Tibial nerve (tissue), 4 donors: ENCODE measurements at places on chromosomes 16 and 17. TPM values are rescaled to one million over a fixed set of nuclear protein-coding genes. Genes with fewer than 3 reads are reported as not detected.

DNA sequence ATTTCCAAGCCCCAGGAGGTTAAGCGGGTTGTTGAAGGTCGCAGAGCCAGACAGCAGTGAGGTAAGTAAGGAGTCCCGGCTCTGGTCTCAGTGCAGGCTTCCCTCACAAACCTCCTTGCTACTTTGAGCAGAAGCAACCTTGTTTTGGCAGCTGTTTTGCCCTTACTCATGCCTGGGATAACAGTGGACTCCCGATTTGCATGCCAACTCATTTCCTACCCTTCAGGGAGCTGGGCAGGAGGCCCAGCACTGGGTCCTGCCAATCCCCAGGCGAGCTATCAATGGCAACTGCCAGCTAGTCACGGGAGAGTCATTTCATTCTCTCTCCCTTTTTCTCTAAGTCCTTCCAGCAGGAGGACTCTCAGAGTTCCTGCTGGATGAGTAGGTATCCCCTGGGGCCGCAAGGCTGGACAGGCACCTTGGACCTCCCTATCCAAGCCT lies 72.0 kb upstream of the KSR1 start:
- no peak for DNase-seq

DNA sequence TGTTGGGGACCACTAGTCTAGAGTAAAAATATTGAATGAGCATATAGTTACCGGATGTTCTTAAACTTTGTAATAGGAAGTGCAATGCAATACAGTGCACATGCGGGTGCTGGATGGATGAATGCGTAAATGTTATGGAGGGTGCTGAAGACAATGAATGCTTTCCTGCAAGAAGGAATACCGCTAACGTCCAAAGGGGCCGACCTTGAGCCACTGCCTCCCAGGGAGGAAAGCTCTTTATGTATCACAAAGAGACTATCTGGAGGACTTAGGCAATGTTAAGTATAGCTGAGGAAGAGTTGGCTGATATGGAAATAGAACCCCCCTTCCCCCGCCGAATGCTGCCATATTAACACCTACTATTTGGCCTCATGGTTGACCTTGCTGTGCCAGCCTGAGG lies 27.5 kb upstream of the SHCBP1 start:
- no peak for DNase-seq

DNA sequence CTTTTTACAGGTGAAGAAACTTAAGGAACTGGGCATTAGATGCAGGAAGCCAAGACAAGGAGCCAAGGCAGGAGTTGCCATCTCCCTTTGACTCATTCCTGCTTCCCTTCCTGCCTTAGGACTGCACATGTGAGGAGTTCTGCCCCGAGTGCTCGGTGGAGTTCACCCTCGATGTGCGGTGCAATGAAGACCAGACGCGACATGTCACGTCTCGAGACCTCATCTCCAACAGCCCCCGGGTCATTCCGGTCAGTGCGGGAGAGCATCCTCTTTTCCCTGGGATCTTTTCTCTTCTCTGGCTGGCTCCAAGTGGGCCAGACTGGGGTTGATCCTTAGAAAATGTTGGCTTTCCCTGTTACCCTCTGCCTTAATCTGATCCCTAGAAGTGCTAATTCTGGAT lies 6.6 kb downstream of the POLR2C start:
- no peak for DNase-seq

- no peak for DNase-seq
Observed at GRCh38 chr17:77120868-77121267, 19.9 kb upstream of the SEC14L1 start.

GRCh38 chr17:38867968-38868816 lies 1.7 kb upstream of the LASP1 start:
- DNase-seq = peak; percentile 56

DNA sequence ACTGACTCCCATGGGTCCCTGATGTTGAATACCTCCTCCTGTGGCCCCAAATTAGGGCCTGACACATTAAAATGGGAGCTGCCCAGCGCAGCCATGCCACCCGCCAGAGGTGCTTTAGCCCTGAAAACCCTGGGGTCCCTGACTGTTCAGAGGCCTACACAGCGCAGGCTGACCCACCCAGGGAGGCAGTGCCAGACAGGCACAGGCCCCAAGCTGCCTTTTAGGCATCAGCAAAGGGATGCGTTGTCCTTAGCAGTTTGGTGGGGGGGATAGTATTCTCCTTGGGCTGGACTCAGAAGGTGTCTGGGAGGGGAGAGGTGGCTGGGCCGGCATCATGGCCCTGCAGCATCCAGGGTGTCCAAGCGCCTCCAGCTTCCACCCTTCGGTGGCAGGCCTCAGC lies 1.4 kb downstream of the RAPGEFL1 start:
- no peak for DNase-seq

- DNase-seq = no peak
Observed at GRCh38 chr17:21213638-21214014, 335 bp downstream of the TMEM11 start.

RGS11 gene
- total RNA-seq = 36.9 TPM

DNA sequence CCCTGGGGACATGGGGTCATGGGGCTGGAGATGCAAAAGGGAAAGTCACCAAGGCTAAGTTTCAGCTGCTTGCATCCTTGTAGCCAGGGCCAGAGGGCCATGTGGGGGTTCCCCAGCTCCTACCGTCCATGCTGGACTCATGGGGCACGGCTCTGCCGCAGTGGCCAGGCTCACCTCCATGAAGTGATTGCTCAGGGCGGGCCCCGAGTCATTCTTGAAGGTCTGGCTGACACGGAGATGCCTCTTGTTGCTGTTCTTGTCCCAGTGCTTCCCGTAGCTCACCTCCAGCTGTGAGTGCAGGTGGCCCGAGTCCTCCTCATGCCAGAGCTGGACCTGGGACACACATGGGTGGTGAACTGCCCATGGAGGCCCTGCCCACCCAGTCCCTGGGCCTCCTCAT lies 114.5 kb downstream of the RMI2 start:
- no peak for DNase-seq

GRCh38 chr17:33874617-33875060 lies 380.4 kb upstream of the CCL2 start:
- no peak for DNase-seq

GRCh38 chr17:81192386-81193050 lies 26.5 kb upstream of the AATK start:
- no peak for DNase-seq

DNA sequence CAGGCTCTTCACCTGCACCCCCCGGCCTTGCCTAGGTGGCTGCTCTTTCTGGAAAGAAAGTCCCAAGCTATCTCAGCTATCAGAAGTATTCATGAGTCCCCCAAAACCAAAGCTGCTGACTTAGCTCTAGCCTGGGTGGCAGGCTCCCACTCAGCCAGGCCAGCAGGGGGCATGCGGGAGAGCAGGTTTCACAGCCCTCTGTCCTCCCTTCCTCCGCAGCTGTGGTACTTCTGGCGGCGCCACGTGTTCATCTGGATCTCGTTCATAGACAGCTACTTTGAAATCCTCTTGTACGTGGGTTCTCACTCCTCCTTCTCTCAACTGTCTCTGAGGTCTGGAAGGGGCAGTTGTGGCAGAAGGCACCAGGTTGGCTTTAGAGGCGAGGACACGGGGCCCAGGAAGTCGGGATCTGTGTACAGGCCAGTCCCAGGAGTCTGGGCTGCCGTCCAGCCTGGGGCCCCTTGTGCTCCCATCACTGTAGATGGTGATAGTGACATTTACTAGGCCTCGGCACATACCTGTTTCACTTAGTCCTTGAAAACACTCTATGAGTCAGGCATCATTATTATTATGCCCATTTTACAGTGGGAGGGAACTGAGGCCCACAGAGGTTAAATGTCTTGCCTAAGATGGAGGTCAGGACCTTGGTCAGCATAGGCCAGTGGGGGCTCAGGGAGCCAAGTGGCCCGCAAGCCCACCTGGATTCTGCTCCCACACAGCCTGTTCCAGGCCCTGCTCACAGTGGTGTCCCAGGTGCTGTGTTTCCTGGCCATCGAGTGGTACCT lies 12.9 kb downstream of the TRPV2 start:
- no peak for DNase-seq

EPOP gene
- total RNA-seq = 5.7 TPM

DNA sequence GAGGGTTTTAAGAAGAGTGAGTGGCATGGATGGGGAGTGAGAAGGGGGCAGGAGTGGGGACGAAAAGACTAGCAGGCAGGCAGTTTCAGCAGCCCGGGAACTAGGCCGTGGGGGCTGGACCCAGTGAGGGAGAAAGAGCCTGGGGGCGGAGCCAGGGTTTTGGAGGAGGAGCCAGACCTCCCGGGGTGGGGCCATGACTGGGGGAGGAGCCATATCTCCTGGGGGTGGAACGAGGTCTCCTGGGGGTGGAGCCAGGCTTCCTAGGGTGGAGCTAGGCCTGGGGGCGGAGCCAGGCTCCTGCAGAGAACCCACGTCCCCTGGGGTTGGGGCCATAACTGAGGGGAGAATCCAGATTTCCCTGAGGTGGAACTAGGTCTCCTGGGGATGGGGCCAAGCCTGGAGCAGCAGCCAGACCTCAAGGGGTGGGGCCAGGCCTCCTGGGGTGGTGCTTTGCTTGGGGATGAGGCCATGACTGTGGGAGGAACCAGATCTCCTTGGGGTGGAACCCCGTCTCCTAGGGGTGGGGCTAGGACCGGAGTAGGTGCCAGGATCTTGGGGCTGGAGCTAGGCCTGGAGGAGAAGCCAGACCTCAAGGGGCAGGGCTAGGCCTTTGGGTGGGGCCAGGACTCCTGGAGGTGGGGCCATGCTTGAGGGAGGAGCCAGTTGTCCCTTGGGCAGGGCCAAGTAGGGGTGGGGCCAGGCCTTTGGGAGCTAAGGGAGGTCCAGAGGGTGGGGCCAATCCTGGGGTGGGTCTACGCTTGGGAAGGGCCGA lies 41.7 kb upstream of the JPH3 start:
- no peak for DNase-seq

EPX gene
- not detected for total RNA-seq

PIRT gene
- not detected for total RNA-seq

GRCh38 chr17:42120161-42120769 lies 902 bp downstream of the KAT2A start:
- no peak for DNase-seq

- no peak for DNase-seq
Observed at GRCh38 chr17:72462814-72463213, 342.0 kb downstream of the SOX9 start.

CCDC40 gene
- 12.6 TPM for total RNA-seq

- no peak for DNase-seq
Observed at GRCh38 chr16:80263181-80263823, 277.5 kb upstream of the DYNLRB2 start.

DNA sequence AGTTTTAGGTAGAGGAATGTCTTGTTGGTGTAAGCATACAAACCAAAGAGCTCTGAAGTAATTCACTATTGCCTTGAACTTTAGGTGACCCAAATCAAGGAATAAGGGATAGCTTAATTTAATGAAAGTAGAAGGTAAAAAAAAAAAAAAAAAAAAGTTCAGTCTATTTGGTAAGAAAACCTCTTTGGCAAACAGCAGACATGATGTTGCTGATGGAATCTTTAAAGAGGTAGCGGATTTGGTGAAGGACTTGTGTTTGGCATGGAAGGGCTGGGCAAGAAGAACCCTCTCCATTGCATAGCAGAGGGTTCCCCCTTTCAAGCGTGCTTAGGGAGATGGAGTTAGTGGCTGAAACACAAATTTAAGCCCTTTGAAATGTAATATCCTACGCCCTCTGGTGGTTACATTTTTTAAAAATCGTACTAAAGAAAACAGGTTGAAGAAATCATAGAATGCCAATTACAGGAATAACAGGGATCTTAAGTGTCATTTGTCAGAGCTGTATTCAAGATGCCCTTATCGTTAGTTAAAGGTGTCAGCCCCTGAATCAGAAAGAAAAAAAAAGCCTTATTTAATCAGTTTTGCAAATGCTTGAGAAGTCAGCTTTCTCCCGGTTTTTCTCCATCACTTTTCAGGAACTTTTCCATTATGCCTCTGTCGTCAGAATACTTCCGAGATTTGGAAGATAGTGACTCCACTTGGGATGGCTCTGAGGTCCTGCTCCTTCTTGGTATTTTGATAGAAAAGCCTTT lies 383.1 kb downstream of the KCNJ2 start:
- peak; percentile 35 for DNase-seq

DNA sequence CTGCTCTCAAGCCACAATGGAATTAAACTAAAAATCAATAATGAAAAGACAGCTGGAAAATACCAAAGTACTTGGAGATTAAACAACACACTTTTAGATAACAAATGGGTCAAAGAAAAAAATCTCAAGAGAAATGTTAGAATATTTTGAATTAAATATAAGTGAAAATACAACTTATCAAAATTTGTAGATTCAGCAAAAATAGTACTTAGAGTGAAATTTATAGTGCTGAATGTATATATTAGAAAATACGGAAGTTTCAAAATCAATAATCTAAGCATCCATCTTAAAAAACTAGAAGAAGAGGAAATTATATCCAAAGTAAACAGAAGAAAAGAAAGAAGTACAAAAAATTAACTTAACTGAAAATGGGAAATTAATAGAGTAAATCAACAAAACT lies 179.2 kb upstream of the CDH11 start:
- no peak for DNase-seq

ATP2C2 gene
- total RNA-seq = not detected

IL17C gene
- not detected for total RNA-seq

DNA sequence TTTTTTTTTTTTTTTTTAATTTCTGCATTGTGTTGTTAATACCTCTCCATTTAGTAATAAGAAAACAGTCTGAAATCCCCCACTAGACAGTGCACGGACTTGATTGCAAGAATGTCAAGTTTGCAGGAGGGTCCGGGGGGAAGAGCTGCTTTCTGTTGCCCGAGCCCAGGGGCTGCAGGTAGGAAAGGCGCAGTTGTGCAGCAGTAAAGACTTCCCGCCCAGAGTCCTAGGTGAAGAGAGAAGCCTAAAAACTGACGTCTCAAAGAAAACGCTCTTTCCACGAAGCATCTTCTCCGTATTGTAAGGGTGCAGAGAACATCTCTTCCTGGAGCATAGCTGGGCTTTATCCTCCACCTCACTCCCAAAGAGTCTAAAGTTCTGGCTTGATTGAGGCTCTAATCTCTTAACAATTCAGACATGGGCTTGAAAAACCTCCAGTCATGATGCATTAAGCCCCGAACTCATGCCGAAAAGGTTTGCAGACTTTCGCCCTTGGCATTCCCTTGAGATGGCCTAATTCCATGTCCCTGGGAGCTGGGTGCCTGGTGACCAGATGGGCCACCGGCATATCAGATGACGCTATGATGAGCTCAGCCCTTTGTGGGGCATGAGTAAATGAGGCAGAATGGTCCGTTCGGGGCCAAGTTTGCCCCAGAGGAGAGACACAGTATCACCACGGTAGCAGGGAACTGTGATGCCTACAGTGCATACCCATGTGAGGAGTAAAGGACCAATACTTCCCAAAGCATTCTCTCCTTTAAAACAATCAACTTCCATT lies 436.2 kb upstream of the ZFHX3 start:
- DNase-seq = no peak
